Uterine smooth muscle cell (primary cell): ENCODE measurements at places on chromosomes 2 and 18. TPM values are rescaled to one million over a fixed set of nuclear protein-coding genes. Genes with fewer than 3 reads are reported as not detected.

Gene PLEKHM3
- total RNA-seq: 11.7 and 16.6 TPM in 2 replicates

Gene HOXD9
- total RNA-seq: 0.66 and 0.75 TPM in 2 replicates

Gene GKN2
- total RNA-seq: not detected in 2 replicates

Gene ANKRD36B
- total RNA-seq: 32.5 and 45.6 TPM in 2 replicates

Gene GPR45
- total RNA-seq: not detected in 2 replicates

Gene PCGF1
- 27.1 and 29.6 TPM in 2 replicates for total RNA-seq

Gene TIGD1
- total RNA-seq: 2.6 and 3.0 TPM in 2 replicates

Gene MPP4
- total RNA-seq: 2.0 and 4.0 TPM in 2 replicates

Gene TCF23
- not detected in 2 replicates for total RNA-seq

Gene SPAST
- 16.6 and 25.4 TPM in 2 replicates for total RNA-seq

Gene CAVIN2
- 1.2 and 4.4 TPM in 2 replicates for total RNA-seq

Gene PDCL3
- total RNA-seq: 18.4 and 25.8 TPM in 2 replicates

Gene ANKRD30BL
- total RNA-seq: not detected in 2 replicates

Gene SLC14A1
- total RNA-seq: 13.3 and 34.7 TPM in 2 replicates

Gene TUBA3D
- not detected in 2 replicates for total RNA-seq

Gene CARF
- total RNA-seq: 4.0 and 7.0 TPM in 2 replicates

Gene IL36RN
- under 0.01 TPM in 1 of 2 replicates, not detected in the other for total RNA-seq

Gene CRYBA2
- total RNA-seq: not detected in 2 replicates

Gene C2orf78
- not detected in 2 replicates for total RNA-seq

Gene STPG4
- 0.12 and 0.44 TPM in 2 replicates for total RNA-seq

Gene UCN
- total RNA-seq: 0.22 and 1.00 TPM in 2 replicates

Gene NOSTRIN
- total RNA-seq: 0.11 and 0.12 TPM in 2 replicates

Gene POU3F3
- not detected in 2 replicates for total RNA-seq

Gene ANKRD44
- 34.2 and 41.5 TPM in 2 replicates for total RNA-seq

Gene COL4A3
- total RNA-seq: 0.25 and 1.1 TPM in 2 replicates

Gene ATAD2B
- 12.0 and 15.4 TPM in 2 replicates for total RNA-seq

Gene ANKRD62
- not detected in 2 replicates for total RNA-seq

Gene SERPINB10
- 0.25 and 1.00 TPM in 2 replicates for total RNA-seq

Gene PID1
- total RNA-seq: 5.3 and 5.7 TPM in 2 replicates

Gene WDR43
- total RNA-seq: 89.1 and 166 TPM in 2 replicates

Gene POTEJ
- total RNA-seq: not detected in 2 replicates

Gene IGFBP5
- total RNA-seq: 201 and 731 TPM in 2 replicates

Gene OSR1
- total RNA-seq: 3.9 and 5.3 TPM in 2 replicates

Gene PAIP2B
- 1.1 and 1.6 TPM in 2 replicates for total RNA-seq

Gene ALK
- total RNA-seq: under 0.01 TPM in 1 of 2 replicates, not detected in the other

Gene SCYGR4
- total RNA-seq: not detected in 2 replicates

Gene CGREF1
- 1.4 and 6.2 TPM in 2 replicates for total RNA-seq

Gene IL1RL1
- total RNA-seq: 0.12 and 0.77 TPM in 2 replicates

Gene LYPD1
- total RNA-seq: 0.22 and 1.1 TPM in 2 replicates

Gene NCKAP5
- total RNA-seq: 0.55 and 1.6 TPM in 2 replicates

Gene CBLN2
- 0.11 TPM in 1 of 2 replicates, not detected in the other for total RNA-seq

Gene GCG
- not detected in 2 replicates for total RNA-seq

Gene EMX1
- not detected in 2 replicates for total RNA-seq

Gene CTDP1
- 26.5 and 27.4 TPM in 2 replicates for total RNA-seq

Gene SCN1A
- 0.11 and 0.75 TPM in 2 replicates for total RNA-seq

Gene THAP4
- total RNA-seq: 44.4 and 47.7 TPM in 2 replicates

Gene PAX8
- total RNA-seq: 0.12 and 0.89 TPM in 2 replicates

Gene TUBA4B
- total RNA-seq: 0.11 TPM in 1 of 2 replicates, not detected in the other

Gene CCNT2
- total RNA-seq: 27.7 and 29.7 TPM in 2 replicates

Gene KCNF1
- total RNA-seq: under 0.01 TPM in 1 of 2 replicates, not detected in the other

Gene COLEC11
- under 0.01 TPM in 1 of 2 replicates, not detected in the other for total RNA-seq
